Activated CD8-positive, alpha-beta memory T cell treated with anti-CD3 and anti-CD28 coated beads, Interleukin-2, amount 50 U/mL, for 4 hours (primary cell): ENCODE measurements at places on chromosomes 2 and 18.

DNA sequence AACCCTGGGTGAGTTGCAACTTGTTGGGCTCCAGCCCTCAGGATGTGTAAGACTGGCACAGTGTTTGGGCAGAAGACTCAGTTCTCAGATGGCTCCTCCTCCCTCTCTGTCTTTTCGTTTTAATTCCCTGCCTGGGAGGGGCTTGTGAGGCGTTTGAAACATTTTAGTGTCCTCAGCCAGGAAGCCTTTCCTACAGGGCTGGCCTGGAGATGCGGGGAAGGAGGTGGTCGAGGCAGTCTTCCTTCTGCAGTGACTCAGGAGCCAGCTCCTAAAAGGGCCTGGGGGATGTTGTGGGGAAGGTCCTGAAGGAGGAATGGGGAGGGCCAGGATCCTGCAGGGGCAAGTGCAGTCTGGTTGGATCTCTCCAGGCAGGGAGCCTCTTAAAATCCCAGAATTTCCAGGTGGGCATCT lies 22.1 kb upstream of the IGFBP5 start:
- DNase-seq: no peak

DNA sequence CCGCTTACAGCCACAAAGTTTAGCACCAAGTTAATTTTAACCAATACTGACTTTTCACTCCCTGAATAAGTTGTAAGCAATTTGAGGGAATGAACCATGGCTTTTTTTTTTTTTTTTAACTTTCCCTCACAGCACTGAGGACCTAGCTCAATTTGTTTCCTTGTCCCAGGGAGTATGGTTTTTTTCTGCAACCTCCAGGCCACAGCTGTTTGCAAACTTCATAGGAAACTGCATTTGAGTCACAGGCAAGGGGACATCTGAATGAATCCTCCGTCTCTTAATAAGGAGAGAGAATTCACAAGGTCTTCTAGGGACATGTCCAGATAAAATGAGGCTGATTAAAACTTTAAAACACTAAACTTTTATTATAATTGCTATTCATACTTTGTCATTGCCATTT lies 181.5 kb downstream of the GFPT1 start:
- no peak for DNase-seq

DNA sequence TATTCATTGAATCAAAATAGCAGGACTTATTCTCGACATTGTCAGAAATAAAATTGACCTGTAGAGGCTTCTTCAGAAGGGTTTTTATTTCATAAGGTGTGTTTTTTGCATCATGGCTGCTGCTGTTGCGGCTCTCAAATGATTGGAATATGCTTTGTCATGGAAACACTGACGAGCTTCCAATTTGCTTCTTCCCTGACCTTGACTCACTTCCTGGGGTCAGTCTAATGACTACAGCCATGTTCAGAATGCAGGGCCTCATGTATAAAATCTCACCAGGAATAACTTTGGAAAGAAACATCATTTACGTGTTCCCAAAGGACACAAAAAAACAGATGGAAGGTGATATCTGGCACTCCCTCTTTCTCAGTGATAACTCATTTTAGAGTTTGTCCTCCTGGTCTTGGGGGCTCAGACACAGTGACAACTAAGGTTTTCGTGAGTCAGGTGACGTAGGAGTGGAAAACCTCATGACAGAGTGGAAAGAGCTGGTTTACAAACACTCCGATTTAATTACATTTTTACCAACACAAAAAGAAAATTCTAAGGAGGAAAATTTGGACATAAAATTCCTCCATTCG lies 467.0 kb upstream of the RAB12 start:
- DNase-seq: no peak

- DNase-seq: no peak
These were observed 4.5 kb upstream of the GKN1 start for GRCh38 chr2:68969736-68970490.

DNA sequence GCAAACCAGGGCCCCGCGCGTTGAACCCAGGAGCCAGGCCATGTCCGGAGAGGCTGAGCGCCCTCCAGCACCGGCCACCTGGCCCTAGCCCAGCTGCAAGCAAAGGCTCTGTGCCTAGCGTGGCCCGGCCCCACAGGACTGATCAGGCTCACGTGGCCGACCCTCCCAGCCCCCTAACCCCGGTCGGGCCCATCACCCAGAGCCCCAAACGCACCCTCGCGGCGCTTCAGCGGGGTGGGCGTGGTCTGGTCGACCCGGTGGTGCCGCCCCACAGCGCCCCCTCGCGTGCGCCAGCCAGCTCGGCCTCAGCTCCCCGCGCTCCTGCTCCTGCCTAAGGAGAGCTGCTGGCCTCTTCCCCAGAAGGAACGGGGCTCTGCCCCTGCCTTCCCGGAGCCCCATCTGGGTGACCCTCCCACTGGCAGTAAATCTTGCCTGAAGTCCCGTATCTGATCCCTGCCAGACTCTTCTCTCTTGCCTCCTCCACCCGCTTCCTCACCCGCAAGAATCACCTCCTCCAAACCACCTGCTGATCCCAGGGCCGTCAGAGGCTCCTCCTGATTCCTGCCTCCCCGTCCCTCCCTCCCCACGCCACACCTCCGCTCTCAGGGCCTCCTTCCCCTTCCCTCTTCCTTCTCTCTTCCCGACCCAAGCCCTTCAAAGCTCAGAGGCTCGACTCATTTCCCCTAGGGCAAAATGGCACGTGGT lies 12.3 kb upstream of the TEX51 start:
- DNase-seq: peak; percentile 30

DNA sequence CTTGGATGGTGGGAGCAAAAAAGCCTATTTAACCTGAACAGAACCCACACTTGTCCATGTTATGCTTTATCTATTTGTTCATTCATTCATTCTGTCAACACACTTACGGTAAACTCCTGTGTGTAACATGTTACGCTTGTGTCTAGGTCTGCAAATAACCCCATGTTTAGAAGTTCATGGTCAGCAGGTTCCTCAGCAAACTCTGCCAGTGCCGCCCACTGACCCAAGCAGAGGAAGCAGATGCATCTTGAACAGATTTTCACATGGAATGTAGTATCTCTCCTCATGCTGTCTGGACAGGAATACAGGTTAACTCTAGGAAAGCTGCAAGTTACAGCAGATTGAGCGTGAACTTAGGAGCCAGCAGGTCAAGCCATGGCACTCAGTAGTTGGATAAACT lies 213.7 kb upstream of the COPS8 start:
- no peak for DNase-seq

DNA sequence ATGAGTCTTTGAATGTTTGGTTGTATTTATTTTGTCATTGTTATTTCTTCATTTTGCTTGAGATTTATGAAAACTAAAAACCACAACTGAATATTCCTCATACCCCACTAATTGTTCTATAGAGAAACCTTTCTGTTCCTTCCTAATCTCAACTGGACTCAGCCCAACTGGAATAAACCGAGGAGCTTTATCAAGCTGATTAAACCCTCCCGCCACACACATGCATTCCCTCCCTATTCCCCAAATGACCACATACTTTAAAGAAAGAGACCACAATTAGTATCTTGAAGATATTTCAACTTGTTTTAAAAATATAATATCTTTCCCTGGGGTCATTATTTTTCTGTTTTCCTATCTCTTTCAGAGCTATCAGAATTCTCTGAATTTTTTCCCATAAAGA lies 107.5 kb downstream of the OSR1 start:
- no peak for DNase-seq

GRCh38 chr2:58740426-58740825 lies 499.3 kb upstream of the FANCL start:
- no peak for DNase-seq

DNA sequence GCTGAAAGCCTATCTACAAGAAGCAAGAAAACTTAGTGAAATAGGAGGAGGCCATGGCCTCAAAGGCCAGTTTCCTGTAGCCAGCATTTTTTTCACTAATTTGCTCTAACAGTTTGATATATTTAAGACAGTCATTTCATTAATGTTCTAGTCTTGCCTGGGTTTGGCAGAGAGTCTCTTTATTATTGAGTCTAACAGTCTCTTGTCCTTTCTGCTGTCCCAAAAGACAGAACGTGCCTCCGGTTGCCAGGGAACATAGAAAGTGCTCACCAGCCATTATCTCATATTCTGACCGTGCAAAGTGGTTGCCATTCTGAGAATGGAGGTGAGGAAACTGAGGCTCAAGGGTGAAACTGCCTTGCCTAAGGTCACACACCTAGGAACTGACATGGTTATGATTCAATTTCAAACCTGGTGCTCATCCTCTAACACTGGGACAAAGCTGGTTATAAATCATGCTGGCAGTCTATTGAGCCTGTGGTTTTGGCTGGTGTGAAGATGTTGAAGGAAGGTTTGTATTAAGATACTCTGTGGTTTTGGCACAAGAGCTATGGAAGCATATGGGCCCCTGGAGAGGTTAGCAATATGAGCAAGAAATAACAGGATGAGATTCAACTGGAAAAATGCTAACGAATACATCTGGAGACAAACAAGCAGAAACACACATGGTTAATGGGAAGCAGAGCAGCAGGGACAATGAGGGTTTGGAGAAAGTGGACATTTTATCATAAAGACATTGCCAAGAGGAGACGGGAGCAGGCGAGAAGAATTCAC lies 903.3 kb upstream of the KLHL29 start:
- DNase-seq: no peak

- no peak for DNase-seq
These were observed 210.9 kb downstream of the CD226 start for GRCh38 chr18:69736730-69737129.

GRCh38 chr18:80159713-80160636 lies 50.9 kb downstream of the ADNP2 start:
- peak; percentile 38 for DNase-seq

- no peak for DNase-seq
These were observed 137.9 kb downstream of the RDH14 start for GRCh38 chr2:18422432-18423165.

- no peak for DNase-seq
These were observed 59.1 kb upstream of the PXDN start for GRCh38 chr2:1803217-1804110.

DNA sequence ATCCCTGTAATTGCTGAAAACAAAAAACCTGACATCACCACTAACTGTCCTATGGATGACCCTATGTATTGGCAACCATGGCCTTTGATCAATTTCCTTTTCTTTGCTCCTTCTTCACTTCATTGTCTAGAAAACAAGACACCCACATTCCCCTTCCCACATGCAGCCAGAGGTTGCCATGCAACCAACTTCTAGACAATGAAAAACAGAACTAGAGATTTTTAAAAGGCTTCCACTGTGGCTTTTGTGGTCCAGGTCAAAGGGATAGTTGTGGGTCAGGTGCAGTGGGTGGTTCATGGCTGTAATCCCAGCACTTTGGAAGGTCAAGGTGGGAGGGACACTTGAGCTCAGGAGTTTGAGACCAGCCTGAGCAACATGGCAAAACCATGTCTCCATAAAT lies 139.3 kb upstream of the DOK6 start:
- no peak for DNase-seq

- no peak for DNase-seq
These were observed 136.6 kb downstream of the ZAP70 start for GRCh38 chr2:97849881-97850528.

GRCh38 chr2:23692851-23693605 lies 233.9 kb downstream of the ATAD2B start:
- no peak for DNase-seq

DNA sequence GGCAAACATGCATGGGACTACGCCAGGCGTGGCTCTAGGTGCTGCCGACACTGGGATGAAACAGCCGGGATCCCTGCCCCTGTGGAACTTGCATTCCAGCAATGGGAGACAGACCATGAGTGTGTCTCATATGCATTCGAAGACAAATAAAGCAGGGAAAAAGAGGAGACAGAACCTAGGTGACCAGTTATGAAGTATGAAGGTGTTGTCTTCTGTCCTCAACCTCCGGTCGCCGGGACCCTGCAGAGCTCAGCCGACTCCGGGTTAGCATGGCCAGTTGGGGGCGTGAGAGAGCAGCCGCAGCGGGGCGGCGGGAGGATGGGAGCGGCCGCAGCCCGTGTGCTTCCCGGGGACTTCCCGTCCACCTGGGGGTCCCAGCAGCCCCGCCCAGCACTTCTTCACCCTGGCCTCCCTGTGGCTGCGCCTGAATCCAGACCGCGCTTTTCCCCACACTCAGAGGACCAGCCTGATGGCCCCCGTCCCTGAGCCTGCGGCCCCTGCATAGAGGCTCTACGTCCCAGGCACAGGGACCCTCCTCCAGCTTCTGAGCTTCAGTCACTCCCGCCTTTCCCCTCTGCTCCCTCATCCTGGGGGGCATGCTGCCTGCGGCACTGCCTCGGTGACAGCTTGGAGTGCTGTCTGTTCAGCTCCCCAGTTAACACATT lies 11.4 kb downstream of the ID2 start:
- no peak for DNase-seq

GRCh38 chr2:48510329-48510728 lies 19.6 kb upstream of the STON1 start:
- DNase-seq: no peak

DNA sequence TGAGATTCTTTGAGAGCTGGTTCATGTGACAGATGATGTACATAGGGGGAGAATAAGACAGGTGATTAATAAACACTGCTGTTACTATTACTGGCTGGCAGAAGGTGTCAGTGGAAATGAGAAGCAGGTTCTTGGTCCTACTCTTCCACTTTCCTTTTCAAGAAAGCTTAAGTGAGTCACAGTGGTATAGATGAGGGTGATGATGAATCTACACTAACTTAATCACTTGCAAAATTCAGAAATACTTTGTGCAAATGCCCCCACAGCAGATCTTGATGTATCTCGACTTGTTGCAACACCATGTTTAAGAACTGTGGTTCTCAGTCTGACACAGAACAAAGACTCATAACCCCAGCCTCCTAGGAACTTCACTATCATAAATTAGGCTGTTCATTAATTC lies 35.9 kb upstream of the MGAT5 start:
- no peak for DNase-seq

- no peak for DNase-seq
These were observed 492.3 kb upstream of the ZEB2 start for GRCh38 chr2:145012214-145012670.

- DNase-seq: no peak
These were observed 30.6 kb downstream of the PTGR3 start for GRCh38 chr18:75178376-75178775.

DNA sequence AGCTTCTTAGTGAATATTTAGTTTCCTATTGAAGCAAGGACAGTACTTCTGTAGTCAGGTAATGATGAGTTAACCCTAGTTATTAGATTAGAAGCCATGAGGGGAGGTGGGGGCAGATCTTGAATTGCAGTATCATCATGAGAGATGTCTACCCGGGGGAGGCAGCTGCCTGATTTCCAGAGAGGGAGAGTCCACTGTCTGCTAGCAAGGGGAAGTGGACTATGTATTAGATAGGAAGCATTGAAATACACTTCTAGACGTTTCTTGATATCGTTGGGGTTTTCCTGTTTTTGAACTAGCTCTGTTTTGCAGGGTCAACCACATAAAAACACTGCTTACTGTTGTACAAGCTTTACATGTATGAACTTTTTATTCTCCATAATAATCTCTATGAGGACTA lies 38.8 kb downstream of the APLF start:
- DNase-seq: no peak
